ENCODE measurements at places on chromosomes 2 and 18.

DNA sequence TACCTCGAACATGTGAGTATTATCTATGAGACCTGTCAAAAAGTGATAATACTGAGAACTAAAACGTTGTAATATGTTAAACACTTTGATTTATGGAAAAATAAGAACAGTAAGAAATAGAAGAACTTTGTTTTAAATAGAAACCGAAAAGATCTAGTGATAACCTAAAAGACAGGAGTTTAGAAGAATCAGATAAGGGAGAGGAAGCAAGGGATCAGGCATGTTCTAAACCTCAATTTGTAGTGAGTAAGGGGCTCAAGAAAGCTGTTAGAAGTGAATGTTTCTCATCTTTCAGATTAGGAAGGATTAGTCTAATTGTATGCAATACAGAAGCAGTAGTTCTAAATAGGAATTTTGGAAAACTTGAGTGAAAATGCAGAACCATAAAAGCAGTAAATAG, 168.7 kb upstream of the MYO3B start:
- DNase-seq: no peak

- DNase-seq: peak; percentile 61
Measured at GRCh38 chr2:238376884-238377391, 49.8 kb upstream of the ASB1 start.

DNA sequence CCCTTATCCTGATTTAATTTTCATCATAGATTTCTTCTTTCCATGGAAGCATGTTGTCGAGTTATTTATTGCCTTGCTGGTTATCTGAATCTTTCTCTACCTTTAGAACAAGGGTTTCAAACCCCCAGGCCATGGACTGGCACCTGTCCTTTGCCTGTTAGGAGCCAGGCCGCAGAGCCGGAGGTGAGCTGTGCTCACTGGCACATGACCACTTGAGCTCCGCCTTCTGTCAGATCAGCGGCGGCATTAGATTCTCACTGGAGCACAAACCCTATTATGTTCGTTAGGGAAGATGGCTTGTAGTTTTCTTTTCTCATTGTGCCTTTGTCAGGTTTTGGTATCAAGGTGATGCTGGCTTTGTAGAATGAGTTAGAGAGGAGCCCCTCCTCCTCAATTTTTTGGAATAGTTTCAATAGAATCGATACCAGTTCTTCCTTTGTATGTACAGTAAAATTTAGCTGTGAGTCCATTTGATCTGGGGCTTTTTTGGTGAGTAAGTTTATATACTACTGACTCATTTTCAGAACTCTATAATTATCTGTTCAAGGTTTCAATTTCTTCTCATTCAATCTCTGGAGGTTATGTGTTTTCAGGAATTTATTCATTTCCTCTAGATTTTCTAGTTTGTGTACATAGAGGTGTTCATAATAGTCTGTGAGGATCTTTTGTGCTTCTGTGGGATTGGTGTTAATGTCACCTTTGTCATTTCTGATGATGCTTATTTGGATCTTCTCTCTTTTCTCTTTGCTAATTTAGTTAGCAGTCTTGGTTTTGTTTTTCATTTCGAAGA, 668.0 kb upstream of the FAM98A start:
- no peak for DNase-seq

DNA sequence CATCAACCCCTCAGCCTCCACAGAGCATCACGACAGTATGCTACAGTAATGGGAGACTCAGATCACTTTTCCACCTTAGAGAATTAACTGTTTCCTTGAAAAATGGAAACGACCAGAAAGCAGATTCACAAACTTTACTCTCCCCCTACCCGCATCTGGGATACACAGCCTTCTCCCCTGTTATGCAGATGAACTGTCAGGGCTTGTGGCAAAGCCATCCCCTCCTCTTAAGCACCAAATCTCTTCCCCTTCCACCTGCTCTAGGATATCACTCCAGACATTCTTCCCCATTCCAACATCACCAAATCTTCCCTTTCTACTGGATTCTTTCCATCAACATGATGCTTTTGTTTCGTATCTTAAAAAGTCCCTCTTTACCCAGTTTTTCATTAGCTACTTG, 26.4 kb downstream of the NEB start:
- no peak for DNase-seq

DNA sequence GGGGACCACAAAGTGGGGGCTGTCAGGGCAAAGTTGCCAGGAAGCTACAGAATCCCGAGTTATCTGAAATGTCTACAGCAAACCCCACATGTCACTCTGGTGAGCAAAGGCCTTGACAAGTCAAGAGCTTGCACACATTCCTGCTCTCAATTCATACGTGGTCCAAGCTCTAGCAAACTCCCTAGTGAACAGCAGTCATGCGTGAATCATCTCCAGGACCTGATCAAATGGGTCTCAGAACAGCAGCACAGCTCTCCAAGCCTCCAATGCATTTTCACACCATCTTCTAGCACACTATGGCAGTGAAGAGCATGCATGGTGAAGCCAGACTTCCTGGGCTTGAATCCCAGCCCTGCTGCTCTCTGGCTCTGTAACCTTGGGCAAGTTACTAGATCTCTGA, 68.5 kb downstream of the MYO5B start:
- no peak for DNase-seq

GRCh38 chr2:70767699-70768589, at the start of gene ADD2:
ADD2 (minus strand) TSS chr2:70768200; CDS start chr2:70706408, 61,792 bp downstream.
- DNase-seq: peak; percentile 67

DNA sequence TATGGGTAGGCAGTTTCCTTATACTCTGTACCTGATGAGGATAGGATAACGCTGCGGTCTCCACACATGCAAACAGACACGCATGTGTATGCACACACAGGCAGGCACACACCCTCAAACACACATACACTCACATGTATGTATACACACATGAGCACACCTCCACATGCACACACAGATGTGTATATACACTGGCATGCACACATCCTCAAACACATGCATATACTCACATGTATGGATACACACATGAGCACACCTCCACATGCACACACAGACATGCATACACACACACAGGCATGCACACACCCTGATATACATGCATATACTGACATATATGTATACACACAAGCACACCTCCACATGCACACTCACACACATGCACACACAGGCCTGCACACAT, 267.8 kb upstream of the HDAC4 start:
- DNase-seq: no peak

GRCh38 chr2:152348388-152348787, 13.4 kb downstream of the FMNL2 start:
- DNase-seq: no peak

GRCh38 chr18:39622431-39622830, 2056.8 kb upstream of the CELF4 start:
- DNase-seq: peak; percentile 9

GRCh38 chr2:15348636-15349035, 212.5 kb downstream of the NBAS start:
- no peak for DNase-seq

GRCh38 chr2:104654811-104655210, 199.1 kb upstream of the POU3F3 start:
- no peak for DNase-seq

DNA sequence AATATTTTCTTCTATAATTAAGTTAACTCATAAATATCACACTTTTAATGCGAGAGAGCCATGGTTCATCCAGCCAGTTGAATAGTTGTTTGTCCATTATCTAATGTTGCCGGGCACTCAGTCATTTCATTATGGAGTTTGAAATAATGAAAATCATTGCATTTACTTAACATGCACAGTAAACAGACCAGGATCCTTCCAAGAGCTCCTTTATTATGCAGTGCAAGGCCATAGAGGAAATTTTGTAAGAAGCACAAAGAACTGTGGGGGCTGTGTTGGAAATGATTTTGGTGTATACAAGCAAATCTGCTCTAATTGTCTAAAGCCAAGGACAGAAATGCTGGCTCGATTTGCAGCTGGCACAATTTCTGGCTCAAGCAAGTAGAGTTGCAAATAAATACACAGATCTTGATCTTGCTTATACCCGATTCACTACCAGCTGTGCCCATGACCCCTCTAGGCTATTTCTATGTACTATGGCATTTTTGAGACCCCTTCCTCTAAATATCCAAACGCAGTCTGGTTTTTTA, 400.3 kb upstream of the HNRNPA3 start:
- no peak for DNase-seq

- DNase-seq: peak; percentile 50
Measured at GRCh38 chr2:197011801-197012641, 85.5 kb upstream of the PGAP1 start.

GRCh38 chr2:7703048-7703447, 785.8 kb downstream of the RNF144A start:
- DNase-seq: no peak

- no peak for DNase-seq
Measured at GRCh38 chr2:143875295-143876233, 644.4 kb downstream of the ZEB2 start.

- no peak for DNase-seq
Measured at GRCh38 chr2:134771313-134771801, 52.6 kb upstream of the TMEM163 start.

DNA sequence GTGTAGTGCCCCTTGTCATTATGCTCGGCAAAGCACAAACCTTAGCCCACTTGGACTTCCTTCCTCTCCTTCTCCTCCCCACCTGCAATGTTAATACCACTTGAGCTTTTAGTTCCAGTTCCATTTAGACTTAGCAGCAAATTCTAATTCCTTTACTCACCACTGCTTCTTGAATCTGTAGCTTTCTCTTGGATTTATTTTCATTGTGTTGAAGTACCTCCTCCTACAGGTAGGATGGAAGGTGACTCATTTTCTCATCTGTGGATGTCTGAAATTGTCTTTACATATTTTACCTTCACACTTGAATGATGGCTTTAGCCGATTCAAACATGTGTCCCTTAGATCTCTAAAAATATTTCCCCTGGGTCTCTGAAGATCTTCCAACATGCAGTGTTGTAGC, 32.8 kb upstream of the BIN1 start:
- DNase-seq: no peak

- no peak for DNase-seq
Measured at GRCh38 chr2:169007941-169008340, 23.2 kb downstream of the ABCB11 start.

GRCh38 chr2:48049371-48049770, 143.1 kb upstream of the FBXO11 start:
- DNase-seq: no peak

DNA sequence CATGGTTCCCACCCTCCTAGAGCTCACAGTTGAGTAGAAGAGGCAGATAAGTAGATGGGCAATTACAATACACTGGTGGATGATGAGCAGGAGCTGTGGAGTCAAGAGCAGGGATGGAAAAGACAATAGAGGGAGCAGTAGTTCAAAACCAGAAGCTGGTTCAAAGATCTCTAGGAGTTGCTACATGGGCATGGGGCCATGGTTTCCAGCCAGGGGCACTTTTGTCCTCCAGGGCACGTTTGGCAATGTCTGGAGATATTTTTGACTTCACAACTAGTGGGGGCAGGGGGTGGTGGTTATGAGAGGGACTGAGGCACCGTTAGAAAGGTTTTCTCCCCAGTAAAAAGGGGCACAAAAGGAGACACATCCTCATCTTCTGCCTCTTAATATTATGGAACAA, 236.0 kb downstream of the DYSF start:
- DNase-seq: no peak

DNA sequence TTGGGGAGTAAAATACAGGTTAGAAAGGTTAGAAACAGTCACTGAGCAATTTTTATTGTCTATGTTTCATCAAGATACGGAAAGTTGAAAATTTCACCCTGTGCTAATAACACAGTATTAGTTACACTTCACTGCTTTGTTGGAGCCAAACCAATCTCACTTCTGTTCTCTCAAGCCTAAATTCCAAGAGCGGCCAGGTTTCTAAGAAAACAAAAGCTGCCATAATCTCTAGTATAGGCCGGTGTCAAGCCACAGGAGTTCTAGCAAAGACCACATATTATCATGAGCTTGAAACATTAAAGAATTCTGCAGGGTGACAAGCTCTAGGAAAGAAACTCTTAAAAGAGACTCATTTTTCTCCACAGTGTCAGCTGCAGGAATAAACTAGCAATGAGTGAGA, 128.7 kb downstream of the TXNL1 start:
- DNase-seq: no peak

- peak; percentile 40 for DNase-seq
Measured at GRCh38 chr2:118089139-118089800, 999 bp downstream of the INSIG2 start.

DNA sequence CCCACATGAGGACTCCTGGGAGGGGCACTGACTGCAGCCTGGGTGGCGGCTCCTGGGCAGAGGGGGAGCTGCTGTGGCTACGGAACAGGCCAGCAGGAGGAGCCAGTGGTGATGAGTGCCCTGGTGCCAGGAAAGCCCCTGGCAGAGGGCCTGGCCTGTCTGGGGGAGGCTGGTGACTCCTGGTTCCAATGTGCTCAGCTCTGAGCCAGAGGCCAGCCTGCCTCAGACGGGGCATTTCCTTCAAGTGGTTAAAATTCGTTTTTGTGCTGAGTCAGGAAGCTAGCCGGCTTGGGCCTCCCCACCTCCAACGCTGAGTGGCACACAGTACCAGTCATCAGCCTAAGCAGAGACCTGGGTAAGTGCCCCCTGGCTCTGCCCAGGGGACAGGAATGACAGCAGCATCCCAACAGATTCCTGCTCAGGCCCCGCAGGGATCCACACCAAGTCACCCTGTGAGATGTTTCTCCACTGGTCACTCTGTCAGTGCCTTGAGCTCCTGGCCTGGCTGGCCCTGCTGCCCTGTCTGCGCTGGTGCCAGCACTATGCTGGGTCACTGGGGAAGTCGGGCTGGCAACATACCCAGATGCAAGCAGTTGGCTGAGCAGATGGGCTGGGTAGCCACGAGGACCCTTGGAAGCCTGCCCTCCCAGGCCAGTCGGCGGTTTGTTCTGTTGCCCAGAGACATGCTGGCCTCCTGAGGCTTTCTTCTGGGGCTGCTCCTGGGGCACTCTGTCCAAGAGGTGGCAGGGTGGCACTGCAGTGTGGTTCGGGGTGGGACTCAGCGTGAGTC, 7.1 kb upstream of the KLF11 start:
- peak; percentile 28 for DNase-seq

DNA sequence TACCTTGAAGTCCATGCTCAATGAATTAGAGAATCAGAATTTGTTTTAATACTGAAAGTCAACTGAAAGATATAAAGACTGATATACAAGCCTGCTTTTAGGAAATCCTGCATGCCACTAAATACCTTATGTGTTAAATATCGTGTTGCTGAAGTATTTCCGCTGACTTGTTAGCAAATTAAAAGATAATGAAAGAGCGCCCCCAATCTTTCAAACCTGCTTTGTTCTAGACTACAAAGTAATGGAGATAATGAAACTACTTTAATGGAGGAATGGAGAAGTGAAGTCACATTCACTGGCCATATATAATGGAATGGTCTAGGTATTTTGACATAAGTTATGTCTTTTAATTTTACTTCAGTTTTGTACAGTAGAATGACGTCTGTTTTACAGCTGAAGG, 95.7 kb downstream of the ASXL3 start:
- no peak for DNase-seq
